ENCODE measurements at places on chromosomes 2 and 18.

- DNase-seq: no peak
Measured at GRCh38 chr18:3263132-3263700, 1.3 kb downstream of the MYL12B start.

DNA sequence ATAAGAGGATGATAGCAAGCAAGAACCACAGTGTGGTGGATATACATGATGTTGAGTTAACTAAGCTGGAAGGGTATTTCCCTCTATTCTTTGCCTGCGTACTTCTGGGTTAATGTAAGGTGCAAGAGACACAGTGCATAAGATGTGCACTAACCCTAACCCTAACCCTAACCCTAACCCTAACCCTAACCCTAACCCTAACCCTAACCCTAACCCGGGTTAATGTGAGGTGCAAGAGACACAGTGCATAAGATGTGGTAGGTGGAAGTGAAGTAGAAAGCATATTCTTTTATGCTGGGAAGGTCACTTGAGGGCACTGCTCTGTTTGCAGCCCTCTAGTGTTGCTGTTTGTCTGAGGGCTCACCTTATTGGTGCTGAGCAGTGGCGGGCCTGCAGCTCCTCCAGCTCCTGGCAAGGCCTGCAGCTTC, 181.5 kb upstream of the ITGA4 start:
- no peak for DNase-seq

DNA sequence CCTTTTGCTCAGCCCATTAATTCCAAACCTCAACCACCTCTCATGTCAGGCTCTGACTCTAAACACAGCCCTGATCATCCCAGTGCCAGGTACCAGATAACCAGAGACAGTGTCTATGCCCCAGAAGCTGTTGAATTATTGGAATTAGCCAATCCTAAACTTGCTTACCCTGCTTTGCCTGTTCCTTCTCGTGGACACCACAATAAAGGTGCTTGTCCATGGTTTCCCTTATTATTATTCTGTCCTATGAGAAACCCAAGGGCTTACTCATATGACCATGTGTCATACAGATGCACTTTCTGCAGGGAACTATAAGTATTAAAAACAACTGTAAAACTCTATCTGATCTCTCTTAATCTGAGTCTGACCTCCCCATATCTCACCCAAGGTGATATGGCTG, 2193.8 kb upstream of the PIK3C3 start:
- DNase-seq: no peak

DNA sequence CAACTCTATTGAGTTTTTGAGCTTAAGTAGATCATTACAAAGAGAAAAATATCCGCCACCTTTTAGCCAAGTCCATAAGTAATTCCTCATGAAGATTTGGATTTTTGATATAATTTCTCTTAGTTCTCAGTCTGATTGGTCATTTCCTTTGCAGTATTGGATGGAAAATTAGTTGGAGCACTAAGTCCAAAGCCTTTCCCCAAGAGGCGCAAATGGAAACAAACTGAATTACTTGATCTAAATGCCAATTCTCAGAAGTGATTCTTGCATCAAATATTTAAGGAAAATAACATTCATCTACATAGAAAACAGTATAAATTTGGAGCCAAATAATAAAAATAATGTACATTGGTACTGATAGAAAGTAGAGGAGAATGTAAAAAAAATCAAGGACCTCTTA, 115.6 kb downstream of the CACNB4 start:
- DNase-seq: no peak

DNA sequence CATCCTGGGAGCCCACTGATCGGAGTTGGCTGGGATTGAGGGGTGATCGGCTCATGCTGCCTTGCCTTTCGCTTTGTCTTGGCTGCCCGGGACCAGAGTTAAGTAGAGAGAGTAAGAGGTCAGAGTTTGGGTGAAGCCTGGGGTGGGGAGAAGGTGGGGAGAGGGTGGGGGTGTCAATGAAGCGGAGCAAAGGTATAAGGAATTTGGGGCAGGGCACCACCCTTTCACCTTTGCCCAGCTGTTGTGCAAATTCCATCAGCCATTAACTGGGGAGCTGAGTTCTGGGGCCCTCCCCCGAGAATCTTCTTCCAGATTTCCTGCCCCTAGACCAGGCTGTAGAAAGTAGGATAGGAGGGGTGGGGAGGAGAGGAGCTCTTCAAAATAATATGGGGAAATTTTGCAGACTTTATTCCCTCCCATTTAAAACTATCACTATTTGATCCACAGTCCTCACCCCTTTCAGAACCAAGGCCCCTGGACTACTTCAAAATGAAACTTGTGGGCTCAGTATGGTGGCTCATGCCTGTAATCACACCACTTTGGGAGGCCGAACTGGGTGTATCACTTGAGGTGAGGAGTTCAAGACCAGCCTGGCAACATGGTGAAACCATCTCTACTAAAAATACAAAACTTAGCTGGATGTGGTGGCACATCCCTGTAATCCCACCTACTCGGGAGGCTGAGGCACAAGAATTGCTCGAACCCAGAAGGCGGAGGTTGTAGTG, at the start of gene SLC23A3:
TSS of gene SLC23A3 (minus strand) at position 100 of the 725 bp plus-strand sequence. CDS start at position 55, 45 bp downstream.
- no peak for DNase-seq

DNA sequence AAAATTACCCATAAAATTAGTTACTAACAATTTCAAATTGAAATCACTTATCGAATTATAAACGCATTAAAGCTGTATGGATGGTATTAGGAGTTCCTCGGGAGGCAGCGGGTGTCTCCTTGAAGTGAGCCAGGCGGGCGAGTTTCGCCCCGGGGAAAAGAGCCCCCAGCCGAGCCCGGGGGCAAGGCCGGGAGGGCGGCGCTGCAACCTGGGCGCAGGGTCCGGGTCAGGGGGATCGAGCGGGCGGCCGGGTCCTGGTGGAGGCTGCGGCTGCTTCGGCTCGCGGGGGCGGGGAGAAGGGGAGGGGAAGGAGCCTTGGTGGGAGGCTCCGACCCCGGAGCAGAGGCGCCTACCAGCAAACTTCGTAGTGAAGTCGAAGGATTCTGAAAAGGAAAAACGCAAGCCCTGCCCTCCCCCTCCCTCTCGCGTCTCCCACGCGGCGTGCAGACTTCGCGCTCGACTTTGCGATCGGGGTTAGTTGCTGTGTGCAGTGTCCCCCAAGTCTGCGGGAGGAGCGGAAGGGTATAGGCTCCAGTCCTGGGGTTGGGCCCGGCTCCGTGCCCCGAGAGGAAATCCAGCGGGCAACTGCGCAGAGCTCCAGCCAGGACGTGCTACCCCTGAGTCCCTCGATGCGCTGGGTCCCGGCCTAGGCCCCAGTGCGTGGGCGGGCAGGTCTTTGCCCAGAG, 140.8 kb downstream of the MEIS1 start:
- no peak for DNase-seq

DNA sequence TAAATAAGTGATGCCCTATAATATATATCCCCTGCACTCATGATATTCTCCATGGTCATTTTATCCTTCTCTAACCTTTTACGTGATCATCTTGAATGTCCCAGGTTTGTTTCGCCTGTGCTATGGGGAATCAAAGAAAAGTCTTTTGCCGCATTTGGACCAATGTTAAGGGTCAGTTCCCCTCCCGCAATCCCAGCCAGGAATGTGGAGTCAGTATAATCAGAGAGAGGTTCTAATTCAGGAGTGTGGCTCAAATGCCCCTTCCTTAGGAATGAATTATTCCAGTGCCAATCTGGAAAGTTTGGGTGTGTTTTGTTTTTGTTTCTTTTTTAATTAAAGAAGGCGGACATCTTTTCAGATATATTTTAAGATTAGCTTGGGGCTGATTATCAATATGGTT, 41.8 kb downstream of the PMS1 start:
- DNase-seq: no peak

GRCh38 chr2:71671203-71671854, 218.0 kb downstream of the DYSF start:
- no peak for DNase-seq

DNA sequence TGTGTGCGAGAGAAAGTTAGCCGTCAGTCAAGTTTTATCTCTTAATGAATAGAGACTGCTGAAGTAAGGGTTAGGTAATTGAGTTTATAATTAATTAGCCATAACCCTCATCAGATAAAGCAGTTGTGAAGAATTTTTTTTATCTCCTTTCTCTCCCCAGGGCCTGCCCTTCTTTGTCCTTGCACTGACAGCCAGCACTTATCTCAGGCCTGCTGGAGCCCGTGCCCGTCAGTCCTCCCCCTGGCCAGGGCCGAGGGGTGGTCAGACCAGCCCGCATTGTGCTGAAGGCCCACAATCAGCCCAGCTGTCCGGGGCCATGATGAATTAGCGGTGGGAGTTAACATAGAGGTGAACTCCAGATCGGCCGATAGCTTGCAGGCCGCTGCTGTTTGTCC, 315.7 kb downstream of the GBX2 start:
- no peak for DNase-seq

GRCh38 chr2:125185691-125186270, 1160.7 kb downstream of the CNTNAP5 start:
- DNase-seq: no peak

DNA sequence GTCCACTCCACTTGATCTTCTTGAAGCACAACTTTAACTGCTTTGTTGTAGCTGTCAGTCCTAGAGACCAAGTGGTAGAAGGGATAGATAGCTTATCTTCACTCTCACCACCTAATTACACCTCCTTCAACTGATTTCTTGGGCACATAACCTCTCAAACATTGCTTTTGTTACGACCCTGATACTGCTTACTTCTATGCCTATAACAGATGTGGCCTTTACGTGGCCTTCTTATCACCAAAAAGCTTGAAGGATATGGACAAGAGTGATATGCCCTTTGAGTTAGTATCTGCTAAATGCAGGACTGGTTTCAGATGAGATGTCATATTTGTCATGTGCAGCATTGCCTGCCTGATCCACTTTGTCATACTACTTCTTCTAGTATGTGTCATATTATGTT, 847.2 kb downstream of the TDRD15 start:
- DNase-seq: no peak

DNA sequence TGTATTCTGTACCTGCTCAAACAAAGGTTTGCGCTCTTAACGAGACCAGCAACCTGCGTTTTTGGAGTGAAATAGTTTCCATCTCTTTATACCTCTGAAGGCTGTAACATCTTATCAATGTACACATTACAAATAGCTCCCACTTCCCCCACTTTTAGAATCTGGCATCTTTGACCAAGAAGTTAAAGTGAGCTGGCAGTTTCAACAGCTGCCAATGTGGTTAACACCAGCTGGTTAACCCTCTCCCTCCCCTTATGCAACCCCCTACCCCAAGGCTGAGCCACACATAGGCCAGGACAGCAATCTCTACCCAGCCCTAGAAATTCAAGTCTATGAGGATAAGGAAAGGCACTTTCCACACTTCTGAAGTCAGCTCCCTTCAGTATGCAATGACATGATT, 2.2 kb upstream of the SERTAD2 start:
- DNase-seq: no peak

GRCh38 chr2:140643761-140644187, 1487.0 kb downstream of the LRP1B start:
- DNase-seq: no peak

DNA sequence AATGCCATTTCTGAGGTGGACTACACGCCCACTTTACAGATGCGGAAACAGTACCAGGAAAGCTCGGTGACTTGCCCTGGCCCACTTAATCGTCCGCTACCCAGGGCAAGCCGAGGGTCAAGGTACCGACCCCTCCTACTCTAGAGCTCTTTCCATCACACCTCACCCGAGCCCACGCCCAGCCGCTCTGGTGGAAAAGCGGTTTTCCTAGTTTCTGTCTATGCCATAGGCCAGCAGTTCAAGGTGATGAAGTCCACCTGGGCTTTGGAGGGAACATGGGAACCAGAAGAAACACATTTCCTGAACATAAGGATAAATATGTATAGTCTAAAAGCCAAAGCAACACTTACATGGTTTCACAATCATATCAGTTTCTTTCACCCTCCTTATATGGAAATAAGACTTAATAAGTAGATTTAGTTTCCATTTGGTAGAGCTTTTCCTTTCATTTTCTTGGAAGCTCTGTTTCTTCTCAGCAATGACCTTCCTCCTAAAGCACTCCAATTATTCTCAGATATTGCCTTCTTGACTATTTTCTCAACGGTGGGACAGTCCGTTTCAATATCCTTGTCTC, 567 bp downstream of the VWA3B start:
- no peak for DNase-seq

DNA sequence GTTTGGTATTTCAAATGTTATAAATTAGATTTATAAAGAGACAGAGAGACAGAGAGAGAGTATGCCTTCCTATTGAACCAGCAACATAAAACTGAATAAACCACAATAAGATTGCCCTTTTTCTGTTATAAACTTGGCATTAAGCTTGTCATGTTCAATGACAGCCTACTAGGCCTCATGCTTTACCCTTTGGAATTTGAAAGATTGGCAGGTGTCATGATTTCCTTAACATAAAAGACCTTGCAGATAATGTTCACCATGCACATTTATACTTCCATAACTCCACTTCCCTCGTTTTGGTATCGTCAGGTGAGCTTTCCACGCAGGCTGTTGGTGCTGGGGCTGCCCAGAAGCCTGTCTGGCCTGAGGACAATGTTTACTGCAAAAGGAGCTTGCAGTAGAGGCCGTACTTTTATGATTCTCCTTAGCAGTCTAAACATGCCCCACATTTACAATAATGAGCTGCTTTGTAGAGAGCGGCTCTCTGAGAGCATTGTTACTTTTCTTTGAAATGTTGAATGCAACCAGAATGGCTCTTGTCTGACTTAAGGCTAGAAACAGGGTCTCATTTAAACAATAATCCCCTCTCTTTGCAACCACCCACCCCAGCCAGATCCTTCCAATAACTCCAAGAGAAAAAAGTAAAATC, 379.1 kb upstream of the ATP5MC3 start:
- no peak for DNase-seq

DNA sequence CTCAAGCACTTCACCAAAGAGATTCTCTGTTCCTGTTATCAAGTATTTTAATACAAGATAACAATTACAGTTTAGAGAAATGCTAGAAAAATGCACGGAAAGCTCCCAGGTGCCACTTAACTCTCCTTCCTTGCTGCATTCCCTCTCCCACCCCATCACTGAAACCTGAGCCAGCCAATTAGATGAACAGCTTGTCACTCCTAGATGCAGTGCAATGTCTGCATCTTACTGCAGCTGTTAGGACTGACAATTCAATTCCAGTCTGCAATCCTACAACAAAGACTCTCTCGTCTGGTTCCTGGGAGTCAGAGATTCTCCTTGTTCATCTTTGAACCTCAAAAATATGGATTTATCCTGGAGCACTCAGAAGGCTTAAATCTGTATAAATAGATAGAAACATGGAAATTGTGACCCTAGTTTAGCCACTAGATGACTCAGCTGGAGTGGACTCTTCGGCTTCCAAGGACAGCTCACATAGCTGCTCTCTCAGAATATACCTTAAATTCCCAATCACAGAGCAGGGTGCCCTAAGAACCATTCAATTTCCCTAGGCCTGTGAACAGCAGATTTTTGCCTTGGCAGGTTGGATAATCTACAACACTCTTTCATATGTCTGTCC, 311.1 kb downstream of the NRXN1 start:
- DNase-seq: no peak

- DNase-seq: no peak
Measured at GRCh38 chr2:25473758-25474340, 132.1 kb upstream of the DNMT3A start.

DNA sequence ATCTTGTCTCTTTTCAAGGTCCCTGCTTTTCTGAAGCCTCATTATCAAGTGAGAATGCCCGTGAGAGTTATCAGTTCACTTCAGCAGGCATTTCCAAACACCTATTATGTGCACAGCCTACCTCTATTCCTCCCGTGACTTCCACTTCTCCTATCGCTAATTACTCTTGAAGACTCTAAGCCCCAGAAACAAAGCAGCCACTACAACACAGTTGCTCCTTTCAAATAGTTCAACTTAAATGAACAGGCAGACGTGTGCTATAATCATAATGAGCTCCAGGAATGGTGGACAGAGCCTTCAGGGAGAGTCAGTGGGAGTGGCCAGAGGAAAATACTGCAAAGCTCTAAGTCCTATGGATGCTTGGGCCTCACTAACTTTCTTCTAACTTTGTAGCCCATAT, 159.0 kb downstream of the RDH14 start:
- no peak for DNase-seq
